ENCODE measurements at places on chromosomes 6 and 20.
A peak's percentile ranks its signal among the peaks of the same experiment; 100 is the strongest.

DNA sequence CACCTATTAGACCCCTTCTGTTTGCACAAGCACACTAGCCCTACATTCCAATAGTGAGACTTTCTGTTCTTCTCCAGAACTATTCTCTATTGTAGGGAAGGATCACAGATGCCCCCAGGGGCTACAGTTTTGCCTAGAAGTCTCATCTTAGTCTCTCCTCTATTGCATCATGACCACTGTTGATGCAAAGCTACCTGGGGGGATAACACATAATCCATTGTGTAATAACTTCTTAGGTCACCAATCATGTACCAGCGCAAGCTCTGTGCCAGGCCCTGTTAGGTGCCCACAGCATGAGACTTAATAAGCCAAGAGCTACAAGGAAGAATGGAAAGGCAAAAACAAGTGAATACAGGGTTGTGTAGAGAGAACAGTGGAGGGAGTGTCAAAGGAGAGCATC, 98.1 kb upstream of the TNFAIP3 start:
- no peak for DNase-seq

GRCh38 chr6:89035252-89036101, 45.1 kb upstream of the PNRC1 start:
- DNase-seq = no peak

DNA sequence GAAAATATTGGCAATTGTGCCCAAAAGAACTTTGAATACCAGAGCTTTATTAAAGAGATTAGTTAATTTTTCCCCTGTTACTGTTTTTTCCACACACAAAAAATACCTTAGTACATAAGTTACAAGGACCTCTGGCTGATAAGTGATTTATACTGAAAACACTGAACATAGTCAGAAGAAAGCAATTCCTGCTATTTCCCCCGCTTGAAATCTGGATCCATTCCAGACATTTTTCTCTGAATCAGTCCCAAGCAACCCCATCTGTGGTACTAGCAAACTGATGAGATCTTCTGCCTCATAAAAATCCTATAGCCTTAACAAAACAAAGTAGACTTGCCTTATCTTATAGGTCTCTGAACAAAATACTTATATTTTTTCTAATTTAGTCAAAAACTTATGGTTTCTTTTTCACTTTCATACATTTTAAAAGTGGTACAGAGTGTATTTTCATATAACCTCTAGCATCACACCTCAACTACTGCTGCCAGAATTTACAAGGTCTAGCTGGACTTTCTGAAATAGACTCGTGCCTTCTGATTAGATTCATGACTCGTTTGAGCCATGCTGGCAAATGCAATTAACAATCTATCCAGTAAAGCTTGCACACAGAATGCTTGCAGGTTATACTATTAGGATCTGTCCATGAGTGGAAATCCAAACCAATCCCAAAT, 111.9 kb downstream of the TBX18 start:
- DNase-seq = no peak

DNA sequence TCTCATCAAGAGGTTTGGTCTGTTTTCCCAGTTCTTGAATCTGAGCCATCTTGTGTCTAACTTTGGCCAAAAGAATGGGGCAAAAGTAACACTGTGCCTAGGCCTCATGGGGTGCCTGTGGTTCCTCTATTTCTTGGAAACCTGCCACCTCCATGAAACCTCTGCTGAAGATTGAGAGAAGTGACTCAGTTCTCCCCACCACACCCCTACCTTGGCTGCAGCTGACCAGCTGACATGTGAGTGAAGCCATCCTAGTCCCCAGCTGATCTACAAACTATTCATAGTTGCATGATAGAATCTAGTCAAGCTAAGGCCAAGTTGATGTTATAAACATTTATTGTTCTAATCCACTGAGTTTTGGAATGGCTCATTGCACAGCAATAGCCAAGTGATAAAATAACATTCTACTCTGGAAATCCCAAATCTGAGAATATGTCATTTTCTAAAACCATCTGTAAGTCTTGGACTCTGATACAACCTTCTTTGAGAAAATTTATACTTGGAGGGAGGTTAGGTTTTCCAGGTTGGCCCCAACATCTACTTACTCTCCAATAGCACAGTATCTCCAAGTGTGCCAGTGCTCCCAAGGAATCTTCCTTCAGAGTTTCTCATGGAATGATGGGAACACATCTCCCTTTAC, 107.0 kb upstream of the SMLR1 start:
- no peak for DNase-seq

GRCh38 chr20:375265-375889, 5.2 kb upstream of the TRIB3 start:
- no peak for DNase-seq

DNA sequence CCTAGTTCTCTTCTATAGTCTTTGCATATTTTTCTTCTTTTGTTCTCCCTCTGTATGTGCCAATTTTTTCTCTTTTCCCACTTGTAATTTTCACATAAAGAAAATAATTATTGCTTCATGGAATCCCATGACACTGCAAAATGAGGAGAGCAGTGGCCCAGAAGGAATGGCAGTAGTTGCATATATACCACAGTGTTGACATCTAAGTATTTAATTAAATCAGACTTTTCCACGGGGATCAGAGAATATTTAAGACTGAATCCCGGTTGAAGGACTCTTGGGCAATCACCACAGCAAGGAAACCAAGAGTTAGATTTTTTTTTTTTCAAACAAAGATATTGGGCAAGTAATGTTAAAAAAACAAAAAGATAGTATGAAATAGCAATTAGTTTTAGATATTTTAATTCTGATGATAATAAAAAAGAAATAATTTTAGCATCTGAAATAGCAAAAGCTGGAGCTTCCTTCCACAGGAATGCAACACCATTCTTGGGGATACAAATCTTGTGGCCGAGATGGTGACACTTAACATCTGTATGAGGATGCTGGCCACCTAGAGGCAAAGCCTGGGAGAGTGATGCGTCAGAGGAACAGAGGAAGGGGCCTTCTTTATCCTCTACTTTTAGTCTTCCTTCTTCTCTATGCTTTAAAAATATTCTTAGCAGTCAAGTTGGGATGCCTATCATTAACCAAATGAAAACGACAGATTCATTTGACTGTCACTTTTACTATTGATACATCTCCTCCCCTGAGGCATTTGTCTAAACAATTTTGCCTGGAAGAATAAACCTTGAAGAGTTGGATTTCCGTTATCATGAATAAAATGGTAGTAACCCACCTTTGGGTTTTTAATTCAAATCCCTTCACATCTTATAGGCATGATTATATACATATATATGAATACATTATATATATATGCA, 356.2 kb downstream of the GJA1 start:
- no peak for DNase-seq

DNA sequence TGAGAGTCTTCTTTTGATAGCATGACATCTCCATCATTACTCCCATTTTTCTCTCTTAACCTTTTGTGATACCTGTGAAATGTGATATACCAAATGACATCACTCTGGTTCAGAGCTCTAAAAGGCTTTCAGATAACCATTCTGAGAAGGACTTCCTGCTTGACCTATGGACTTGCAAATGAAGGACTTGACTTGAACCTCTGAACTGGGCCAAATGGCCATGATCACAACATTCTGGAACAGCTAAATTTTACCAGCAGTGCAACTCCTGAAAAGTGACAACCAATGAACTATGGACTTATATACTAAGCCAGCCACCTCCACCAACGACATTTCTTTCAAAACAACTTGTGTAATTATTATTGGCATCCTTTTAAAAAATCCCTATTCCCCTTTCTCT, 1085.8 kb upstream of the CITED2 start:
- no peak for DNase-seq

DNA sequence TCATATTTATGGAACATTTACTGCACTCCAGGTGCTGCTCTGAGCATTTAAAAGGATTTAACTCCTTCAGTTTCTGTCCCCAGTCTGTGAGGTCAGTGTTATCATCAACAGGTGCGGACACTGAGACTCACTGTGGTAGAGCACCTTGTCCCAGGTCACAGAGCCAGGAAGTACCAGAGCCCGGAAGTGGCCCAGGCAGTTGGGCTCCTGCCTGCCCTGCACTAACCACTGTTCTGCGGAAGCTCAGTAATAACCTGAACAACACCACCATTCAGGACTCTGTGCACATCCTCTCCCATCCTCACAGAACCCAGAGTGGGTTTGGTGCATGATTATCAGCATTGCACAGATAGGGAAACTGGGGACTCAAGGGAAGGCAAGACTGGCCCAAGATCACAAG, 16.8 kb upstream of the SIRPG start:
- DNase-seq = peak; percentile 75

DNA sequence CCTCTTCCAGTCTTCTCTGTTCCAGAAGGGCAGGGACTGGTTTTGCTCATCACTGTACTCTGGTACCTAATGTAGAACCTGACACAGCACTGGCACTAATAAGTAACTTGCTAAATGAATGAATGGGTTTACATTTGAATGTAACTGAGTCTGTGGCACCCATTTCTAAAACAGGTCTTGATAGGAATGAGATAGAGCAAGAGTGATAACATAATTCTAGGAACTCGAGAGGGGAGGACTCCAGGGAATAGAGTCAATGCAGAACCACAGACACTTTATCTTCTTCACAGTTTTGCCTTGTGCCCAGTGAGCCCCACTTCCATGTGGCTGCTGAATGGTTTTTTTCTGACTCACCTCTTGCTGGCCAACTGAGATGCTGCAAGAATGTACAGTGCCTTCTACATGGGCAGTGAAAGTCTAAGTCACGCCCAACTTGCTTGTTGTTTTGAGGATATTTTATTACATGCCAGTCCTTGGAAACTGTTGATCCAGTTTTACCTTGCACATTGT, 61.1 kb downstream of the TBC1D7 start:
- no peak for DNase-seq

GRCh38 chr6:33621711-33622388, 728 bp downstream of the ITPR3 start:
- peak; percentile 56 for DNase-seq

- DNase-seq = no peak
Observed at GRCh38 chr20:62778058-62778457, 18.2 kb upstream of the MRGBP start.

DNA sequence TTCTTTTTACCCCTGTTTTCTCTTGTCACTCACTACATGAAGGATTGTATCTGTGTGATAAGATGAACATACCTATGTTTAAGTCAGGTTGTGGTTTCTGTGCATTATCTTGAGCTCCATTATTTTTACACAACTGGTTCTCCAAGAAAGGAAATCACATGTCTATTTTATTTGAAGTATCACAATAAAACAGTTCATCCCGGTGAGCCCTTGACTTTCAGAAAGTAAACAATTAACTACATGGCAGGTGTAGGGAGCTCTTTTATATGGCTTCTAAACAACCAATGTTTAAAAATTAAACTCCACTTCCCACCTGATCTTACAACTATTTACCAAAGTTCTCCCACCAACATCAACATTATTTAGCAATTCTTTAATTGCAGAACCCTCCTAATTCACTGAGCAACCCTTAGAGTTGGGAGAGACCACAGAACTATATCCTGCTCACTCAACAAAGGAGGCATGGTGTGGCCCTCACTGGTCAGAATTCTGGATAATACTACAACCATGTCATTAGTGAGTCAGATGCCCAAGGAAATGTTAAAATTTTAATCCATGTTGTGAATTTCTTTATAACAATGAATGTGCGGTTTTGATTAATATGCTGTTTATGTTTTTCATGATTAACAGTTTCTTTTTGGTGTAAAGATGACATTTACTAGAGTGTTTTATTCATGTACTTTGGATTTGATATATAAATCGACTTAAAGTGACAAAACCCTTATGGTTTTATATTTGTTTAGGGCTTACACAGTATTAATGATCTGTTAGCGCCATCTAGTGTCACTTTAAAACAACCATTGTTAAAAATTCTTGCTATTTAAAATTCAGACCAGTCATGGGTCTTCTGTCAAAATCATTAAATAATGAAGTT, 50.0 kb upstream of the SCGN start:
- no peak for DNase-seq

- no peak for DNase-seq
Observed at GRCh38 chr6:54493138-54493537, 184.9 kb downstream of the TINAG start.

GRCh38 chr6:136007345-136007744, 155.8 kb downstream of the PDE7B start:
- no peak for DNase-seq

- DNase-seq = no peak
Observed at GRCh38 chr20:41347523-41348429, 7.2 kb downstream of the LPIN3 start.

DNA sequence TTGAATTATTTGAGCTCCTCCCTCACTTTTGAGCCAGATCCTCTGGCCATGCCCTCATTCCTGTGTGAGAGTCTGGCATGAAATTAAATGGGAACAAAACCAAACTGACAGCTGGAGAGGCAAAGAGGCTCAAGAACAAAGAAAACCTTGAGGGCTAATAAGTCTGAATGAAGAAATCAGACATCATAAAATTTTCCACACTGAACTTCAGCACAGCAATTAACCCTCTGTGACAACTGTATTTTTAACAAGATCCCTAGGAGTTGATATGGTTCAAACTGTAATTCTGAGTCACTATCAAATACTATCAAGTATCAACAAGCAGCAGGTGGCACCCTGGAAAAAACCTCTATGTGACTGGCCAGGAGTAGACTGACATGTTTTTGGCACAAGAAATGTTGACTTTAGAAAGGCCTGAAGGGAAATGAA, 109.4 kb upstream of the EMILIN3 start:
- no peak for DNase-seq

DNA sequence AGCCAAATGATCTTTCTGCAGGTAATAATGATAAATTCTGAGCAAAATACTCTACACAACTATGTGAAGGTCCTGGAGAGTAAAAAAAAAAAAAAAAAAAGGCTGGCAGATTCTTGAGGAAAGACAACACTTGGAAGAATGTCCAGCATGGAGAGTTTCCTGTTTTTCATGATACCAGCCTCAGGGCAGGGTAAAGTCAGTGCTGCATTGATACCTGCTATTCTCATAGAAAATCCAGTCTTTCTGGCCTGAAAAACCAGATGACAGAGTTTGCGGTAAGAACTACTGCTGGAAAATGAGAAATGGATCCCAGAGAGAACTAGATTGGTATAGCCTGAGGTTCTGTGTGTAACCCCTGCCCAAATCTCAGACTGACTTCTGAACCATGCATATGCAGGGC, 89.1 kb downstream of the AFG1L start:
- DNase-seq = no peak

DNA sequence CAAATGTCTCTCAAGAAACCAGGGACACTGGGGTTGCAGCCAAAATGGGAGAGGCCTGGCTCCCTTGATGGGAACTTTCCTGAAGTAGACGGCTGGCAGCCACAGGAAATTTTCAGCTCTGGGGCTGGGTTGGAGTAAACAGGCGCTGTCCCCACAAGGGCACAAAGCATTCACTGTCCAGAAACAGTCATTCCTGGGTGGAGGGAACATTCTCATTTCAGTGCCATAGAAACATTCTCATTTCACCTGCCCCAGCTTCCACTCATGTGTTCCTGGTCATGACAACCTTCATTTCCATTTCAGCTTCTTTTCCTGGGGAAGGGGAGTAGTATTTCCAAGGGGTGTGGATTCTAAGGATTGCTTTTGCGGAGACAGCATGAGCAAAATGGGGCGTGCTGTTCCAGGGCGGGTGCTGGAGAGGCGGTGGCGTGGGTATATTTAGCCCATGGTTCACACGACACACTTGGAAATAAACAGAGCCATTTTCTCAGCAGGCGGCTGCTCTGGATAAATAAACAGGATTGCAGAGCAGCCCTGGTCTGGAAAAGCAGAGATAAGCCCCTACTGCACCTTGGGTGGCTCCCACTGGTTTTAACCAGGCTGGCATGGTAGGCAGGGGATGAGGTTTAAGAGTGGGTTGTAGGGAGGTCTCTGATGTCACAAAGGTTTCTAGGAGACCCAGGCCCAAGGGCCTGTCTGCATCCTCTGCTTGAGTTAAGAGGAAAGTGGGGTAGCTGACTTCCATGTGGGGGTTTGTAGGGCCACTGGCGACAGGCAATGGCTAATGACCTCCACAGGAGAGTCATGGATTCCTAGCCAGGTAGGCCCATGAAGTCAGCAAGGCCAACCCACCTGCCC, 32.9 kb downstream of the COX4I2 start:
- DNase-seq = no peak

All from CD4-positive, alpha-beta T cell treated with Interleukin-6 for 4 hours (primary cell).